Hematopoietic multipotent progenitor cell treated with erythropoietin and hydrocortisone succinate and interleukin-3 and kit ligand, for 4 days (in vitro differentiated cells): ENCODE measurements at places on chromosomes 2 and 18.

DNA sequence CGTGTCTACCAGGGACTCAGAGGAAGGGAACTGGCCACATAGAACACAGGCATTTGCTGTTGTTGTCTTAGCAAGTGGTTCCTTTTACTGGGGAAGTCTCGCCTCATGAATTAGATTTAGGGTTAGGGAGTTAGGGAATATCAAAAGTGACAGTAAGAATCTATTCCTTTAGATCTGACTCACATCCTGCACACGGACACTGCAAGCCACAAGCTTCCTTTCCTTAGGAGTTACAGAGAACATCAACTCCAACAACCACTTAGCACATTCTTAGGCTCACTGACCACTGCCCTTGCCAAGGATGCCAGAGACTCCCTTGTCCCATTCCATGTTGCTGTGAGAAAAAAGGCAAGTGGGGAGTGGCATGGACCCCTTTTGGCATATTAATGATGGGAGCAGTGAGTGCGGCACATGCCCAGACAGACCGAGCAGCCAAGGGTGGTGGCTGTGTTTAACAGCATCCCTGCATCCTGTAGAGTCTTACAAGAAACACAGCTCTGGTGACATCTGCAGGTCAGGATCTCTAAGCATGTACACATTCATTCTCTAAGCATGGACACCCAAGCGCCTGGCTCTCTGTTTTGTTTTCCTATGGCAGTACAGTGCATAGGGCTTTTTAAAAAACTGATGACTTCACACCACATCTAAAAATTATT, 745.6 kb upstream of the RAB6C start:
- DNase-seq = peak; percentile 48

- no peak for DNase-seq
These were observed 134.5 kb downstream of the RHBDD1 start for GRCh38 chr2:226970362-226970761.

GRCh38 chr18:62183578-62184195, 3.2 kb downstream of the PIGN start:
- peak; percentile 83 for DNase-seq

GRCh38 chr2:181685150-181685688, 4.9 kb upstream of the NEUROD1 start:
- peak; percentile 39 for DNase-seq

DNA sequence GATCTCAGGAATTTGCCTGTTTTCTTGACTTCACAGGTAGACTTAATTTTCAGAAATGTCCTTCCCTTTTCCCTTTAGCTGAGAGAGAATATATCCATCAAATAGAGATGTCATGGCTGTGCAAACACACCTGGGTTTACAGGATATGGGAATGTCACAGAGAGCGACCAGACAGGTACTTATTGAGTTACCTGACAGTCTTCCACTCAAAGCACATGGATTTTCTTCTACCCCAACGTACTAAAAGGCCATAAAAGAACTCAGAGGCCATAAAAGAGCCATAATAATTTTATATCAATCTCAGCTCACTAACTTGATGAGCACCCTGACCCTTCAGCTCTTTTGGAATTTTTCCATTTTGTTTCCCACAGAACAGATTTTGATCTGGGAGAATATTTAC, 5.3 kb upstream of the DTNA start:
- DNase-seq = no peak
